Inflammatory macrophage (primary cell): ENCODE measurements at places on chromosomes 12 and 14.

DNA sequence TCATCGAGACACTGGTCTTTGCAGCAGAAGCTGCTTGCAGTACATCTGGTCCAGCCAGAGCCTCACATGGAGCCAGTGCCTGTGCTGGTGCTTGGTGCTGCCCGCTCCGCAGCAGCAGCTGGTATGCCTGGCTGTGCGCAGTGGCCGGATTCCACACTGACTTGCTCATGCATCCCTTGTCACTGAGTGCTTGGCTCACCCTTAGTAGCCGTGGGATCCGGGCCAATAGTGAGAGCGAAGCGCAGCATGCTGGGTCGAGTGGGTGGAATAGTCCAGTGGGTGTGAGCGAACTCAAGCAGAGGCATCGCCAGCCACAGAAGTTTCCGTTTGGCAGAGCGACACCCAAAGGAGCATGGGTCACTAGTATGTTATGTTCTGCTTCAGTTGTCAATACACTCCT lies 10.1 kb upstream of the FBXO33 start:
- DNase-seq, result no peak

DNA sequence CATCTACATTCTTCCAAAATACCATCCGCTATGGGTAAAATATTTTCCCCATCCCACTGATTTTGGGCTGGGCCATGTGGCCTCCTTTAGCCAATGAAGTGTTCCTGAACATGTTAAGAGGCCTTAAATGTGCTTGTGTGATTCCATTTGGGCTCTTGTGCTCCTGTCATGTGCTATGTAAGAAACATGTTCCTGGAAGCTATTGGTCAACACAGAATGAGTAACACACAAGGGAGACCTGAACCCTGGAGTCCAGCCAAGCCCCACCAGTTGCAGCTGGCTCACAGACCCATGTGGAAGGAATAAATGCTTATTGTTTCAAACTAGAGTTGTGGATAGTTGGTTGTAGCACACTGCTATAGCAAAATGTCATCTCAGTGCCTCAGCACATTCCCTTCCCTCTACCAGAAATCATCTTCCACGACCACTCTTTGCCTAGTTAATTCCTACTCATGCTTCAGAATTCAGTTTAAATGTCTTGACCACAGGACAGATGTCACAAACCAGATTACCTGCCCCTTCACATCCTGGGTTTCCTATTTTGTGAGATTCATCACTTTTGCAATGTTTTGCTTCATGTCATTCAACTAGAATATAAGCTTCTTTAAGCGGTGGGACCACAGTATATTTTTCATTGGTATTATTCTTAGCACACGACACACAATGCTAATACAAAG lies 217.3 kb upstream of the EEA1 start:
- no peak for DNase-seq

DNA sequence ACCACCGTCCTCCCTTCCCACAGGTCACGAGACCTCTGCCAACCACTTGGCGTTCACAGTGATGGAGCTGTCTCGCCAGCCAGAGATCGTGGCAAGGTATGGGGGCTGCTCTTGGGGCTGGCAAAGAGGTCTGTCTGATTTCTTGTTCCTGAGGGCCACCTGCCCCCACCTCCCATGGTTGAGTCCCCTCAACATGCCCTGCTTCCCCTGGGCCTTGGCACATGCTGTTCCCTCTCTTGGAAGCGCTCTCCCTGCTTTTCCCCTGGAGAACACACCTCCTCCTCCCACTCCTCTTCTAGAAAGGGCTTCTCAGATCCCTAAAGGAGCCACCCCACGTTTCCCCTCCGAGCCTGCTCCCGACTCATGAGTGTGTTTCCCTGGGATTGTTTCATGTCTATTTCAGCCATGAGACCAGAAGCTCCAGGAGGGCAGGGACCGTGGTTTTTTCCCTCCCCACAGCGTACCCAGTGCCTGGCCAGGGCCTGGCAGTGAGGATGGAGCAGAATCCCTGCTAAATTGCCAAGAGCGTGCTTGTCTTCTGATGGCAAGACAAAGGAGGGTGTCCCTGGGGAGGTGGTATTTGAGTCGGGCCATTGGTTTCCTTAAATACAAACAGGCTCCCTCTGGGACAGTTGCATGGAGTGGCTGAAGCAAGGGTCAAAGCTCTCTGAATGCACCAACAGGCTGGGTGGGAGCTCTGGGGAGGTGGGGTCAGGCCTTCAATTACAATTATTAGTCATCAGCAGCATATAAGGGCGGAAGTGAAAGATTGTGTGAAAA lies 34.1 kb downstream of the CYP46A1 start:
- no peak for DNase-seq

DNA sequence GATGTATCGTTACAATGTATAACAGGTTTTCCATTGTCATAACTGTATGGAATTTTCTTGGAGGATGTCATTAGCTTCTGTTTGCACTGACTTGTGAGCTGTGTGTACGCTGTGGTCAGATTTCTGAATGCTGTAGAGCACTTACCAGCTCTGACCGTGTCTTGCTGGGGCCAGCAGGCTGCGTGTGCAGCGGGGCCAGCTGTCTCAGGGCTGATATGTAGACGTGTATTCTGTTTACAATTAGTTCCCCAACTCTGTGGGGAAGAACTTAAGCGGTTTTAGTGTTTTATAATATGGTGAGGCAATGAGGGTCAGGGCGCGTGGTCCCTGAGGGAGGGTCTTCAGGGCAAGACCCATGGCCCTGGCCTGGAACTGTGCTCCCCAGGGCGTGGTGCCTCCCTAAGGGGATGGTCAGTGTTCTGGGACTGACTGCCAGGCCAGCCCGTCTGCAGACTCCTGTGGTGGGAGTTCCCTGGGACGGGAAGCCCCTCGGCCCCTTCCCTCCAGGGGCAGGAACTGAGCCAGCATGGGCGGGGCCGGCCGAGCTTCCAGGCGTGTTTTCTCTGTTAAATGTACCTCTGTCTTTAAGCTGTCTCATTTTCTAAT lies 18.7 kb downstream of the XRCC3 start:
- no peak for DNase-seq

DNA sequence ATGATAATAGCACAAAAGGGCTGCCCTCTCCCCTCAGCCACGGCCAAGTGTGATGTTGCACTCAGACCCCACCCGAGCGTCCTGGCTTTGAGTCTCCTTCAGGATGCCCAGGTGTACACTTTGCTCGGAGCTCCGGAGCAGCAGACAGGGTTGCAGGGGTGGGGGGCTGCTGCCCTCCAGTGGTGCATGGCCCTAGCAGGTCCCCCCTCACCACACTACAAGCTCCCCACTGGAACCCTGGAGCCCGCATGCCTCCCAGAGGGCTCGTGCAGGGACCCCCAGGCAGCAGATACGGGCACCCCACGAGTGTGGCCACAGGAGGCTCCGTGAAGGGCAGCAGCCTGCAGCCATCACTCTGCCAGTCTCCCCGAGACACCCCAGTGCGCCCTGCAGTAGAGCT lies 69.9 kb upstream of the C14orf180 start:
- DNase-seq, result no peak

DNA sequence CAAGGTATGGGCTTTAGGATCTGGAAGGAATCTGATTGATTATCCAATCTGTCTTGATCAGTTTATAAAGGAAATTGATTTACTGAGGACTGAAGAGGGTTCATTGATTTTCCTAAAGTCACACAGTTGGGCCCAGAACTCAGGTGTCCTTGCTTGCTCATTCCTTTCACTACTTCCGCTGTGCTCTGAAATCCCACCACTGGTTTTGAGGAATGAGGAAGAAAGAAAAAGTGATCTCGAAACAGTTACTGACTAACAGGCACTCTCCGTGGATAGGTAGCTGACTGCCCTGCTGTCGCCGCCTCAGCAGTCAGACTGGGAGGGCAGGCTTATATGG lies at the start of gene FITM1:
Gene FITM1 (plus strand): TSS at position 280 of the 337 bp plus-strand sequence. CDS start 905 bp downstream, outside the sequence.
- DNase-seq, result no peak

- no peak for DNase-seq
Observed at GRCh38 chr12:14772946-14773345, 30.3 kb downstream of the WBP11 start.

DNA sequence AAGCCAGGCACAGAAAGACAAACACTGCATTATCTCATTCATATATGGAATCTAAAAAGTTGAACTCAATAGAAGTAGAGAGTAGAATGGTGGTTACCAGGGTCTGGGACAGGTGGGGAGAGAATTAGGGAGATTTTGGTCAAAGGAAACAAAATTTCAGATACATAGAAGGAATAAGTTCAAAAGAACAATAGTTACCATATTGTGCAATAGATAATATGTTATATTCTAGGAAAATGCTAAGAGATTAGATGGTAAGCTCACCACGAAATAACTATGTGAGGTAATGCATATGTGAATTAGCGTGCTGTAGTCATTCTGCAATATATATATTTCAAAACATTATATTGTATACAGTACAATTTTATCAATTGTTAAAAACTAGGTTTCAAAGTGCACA lies 442.5 kb downstream of the KCNH5 start:
- DNase-seq, result no peak

DNA sequence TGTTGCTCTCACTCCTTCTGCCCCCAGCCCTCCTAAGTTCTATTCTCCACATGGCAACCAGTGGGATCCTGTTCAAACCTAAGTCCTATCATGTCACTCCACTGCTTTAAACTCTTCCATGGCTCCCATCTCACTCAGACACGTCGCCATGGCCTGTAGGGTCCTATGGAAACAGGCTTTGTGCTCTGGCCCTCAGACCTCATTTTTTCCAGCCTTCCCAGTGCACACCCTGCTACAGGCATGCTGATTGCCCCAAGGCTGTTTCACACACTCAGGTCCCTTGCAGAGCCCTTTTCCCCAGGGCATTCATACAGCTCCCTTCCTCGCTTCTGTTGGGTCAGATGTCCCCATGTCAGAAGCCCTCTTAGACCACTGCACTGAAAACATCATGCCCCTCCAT lies 11.2 kb upstream of the MED13L start:
- DNase-seq, result no peak

- no peak for DNase-seq
Observed at GRCh38 chr12:60263161-60263560, 667.3 kb downstream of the SLC16A7 start.

DNA sequence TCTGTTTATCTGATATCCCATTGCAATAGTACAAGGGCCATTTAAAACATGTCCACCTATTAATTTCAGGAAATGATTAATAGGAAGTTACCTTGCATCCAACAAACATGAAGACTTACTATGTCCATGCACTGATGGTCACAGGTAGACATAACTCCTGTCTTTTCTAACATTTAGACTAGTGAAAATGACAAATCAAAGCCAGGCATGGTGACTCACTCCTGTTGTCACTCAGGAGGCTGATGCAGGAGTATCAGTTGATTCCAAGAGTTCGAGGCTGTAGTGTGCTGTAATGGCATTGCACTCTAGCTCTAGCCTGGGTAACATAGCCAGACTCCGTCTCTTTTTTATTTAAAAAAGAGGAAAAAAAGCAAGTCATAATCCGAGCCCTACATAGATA lies 14.8 kb downstream of the HSP90B1 start:
- no peak for DNase-seq

DNA sequence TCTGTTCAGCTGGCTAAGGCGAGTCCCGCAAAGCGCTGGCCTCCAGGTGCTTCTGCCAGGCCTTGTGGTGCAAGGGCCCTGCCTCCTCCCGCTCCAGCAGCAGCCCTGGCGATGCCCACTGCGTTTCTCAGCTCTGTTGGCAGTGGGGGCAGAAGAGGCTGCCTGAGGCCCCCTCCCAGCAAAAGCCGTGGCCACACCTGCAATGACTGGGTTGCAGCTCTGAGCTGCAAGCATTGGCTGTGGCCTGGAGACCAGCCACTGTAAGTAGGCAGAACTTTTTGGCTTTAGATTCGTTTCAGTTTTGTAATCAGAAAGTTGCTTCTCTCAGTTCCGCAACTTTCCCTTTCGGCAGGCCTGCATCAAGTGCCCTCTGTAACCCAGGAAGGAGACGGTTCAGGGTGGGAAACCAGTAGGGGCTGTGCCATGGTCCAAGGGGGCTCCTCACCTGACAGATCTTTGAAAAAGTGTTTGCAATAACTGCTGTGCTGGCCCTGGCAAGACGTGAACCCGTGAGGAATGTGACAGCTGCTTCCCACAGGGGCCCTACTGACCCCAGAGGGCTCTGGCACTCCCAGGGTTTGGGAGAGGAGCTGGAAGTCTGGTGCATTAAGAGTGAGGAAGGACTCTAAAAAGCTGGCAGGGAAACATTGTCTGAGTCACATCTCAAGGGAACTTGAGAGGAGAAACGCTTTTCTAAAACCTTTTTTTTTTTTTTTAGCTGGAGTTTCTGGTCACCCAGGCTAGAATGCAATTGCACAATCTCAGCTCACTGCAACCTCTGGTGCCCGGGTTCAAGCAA lies 54.5 kb upstream of the MAX start:
- DNase-seq, result peak; percentile 74

DNA sequence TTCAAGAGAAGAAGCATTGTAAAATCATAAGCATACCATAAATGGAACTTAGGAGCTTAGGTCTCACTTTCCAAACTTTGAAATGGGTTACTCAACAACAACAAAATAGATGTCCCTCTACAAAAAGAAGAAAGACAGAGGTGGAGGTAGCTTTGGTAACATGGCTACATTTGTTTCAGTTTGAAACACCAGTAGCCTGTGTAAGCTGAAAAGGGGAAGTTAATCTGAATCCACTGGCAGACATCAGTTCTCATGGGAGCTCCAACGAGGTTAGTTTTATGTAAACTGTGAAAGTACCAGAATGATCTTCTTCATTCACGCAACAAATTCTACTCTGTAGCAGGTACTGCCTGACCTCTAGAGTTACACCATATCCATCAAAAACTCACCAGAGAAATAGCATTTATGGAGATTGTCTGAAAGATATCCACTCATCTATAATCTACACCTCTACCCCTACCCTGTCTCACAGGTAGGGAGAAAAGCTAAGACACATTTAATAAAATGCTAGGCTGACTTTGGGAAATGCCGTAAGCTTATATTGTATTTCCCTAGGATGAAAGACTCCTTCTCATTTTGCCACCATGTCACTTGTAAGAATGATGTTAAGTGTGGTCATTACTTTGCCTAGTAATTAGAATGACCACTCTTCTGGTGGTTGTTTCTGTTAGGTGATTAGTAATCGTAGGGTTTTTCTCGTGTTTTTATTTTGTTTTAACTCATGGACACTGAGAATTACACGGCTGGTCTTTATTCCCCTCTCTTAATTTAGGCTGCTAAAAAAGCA lies 224.1 kb downstream of the ASCL1 start:
- DNase-seq, result no peak

GRCh38 chr14:51823706-51824105 lies 36.7 kb upstream of the GNG2 start:
- no peak for DNase-seq

DNA sequence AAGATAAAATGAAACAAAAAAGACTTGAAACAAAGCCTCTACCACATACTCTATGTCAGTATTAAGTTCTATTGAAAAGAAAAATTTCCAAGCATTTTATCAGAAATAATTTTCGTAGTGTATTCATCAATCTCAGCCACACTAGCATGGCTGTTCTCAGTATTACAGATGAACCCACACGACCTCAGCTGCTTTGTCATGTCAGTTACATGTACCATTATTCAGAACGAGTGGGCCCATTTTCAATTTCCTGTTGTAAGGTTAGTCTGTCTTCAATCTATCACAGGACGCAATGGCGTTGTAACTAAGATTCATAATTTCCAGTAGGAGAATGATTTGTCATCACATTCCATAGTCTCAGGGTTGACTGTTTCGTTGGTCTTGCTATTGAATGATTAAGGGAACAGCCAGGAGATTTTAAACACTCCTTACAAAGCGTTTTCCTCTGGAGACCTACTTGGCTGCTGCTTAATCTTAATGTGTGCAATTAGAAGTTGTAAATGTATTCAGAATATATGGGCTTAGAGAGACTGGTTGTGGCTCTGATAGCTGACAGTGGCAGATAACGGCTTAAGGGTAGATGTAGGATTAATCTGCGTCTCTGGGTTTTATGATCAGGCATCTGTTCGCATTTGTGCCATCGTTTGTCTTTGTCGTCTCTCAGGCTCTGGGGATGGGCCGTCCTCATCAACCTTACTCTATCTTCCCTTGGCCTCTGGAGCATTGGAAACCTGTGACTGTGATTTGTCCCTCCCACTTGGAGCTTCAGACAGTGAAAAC lies 65.4 kb downstream of the GLT1D1 start:
- no peak for DNase-seq
